ENCODE measurements at places on chromosomes 3 and 15.

GRCh38 chr3:39809995-39810595 lies 686 bp downstream of the MYRIP start:
- DNase-seq: no peak

DNA sequence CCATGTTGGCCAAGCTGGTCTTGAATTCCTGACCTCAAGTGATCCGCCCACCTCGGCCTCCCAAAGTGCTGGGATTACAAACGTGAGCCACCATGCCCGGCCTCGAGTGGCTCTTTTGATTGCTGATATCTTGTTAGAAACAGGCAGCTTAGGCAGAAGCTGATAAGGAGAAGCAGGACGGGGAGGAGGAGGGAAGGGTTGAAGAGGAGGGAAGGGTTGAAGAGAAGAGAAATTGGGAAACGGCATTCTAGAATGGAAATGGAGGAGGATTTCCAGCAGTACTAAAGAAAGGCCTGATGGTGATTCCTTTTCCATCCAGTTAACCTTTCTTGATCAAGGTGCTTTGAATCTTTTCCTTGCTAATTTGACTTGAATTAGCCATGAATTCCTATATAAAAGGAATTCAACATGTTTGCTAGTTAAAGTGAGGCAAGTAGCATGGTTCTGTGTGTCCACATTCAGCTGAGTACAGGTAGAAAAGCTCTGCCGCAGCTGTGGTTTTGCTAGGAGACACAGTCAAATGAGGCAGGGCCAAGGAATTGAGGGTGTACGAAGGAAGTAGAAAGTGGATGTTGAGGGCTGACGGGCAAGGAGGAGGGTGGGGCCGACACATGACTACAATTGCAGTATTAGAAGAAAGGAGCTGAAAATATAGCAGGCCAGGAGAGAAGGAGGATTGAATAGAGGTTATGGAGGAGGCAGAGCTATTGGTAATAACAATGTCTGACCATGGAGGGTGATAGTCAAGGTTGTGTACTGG lies 27.2 kb upstream of the ATP1B3 start:
- DNase-seq: no peak

- DNase-seq: no peak
Observed at GRCh38 chr3:71006810-71007785, 576.4 kb downstream of the FOXP1 start.

DNA sequence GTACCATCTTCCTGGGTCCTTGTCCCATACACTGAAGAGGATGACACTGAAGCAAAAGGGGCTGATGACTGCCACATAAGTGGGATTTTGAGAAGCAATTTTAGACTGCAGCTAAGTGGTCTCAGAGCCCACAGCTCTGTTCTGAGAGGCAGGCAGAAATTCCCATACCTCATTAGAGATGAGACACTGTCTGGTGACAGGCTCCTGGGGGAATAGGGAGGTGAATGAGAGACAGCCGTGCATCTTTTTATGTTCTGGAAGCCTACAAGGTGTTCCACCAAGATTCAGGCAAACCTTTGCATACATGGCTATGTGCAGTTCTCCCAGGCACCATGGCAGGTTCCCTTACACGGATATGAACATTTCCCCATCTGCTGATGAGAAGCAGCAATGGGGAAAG lies 47.2 kb downstream of the LIMD1 start:
- DNase-seq: no peak

GRCh38 chr15:63891079-63891767 lies 57.5 kb upstream of the HERC1 start:
- DNase-seq: peak; percentile 42

GRCh38 chr3:96510334-96510733 lies 304.1 kb upstream of the EPHA6 start:
- no peak for DNase-seq

GRCh38 chr3:175335229-175335628 lies 476.1 kb downstream of the NAALADL2 start:
- no peak for DNase-seq

GRCh38 chr3:94162700-94163099 lies 99.8 kb downstream of the NSUN3 start:
- no peak for DNase-seq

- no peak for DNase-seq
Observed at GRCh38 chr3:123347205-123347604, 101.7 kb downstream of the ADCY5 start.

- no peak for DNase-seq
Observed at GRCh38 chr3:31629054-31629453, 96.3 kb downstream of the STT3B start.

DNA sequence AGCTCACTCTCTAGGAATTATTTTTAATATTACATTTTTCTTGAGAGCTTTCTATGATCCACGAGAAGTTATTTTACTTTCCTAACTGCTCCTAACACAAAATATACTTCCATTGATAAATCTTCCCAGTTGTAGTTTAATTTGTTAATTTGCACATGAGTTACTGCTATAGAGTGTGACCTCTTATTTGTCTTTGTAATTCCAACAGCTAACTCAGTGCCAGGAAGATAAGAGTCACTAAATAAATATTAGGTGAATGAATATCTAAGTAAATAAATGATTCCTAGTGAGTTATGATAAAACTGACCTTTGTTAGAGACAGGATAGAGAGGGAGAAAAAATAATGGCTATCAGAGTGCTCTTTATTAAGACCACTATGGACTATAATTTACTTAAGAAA lies 319.9 kb downstream of the NAALADL2 start:
- DNase-seq: no peak
